Fibroblast of skin of left quadriceps (primary cell): ENCODE measurements at places on chromosomes 11 and 22.

DNA sequence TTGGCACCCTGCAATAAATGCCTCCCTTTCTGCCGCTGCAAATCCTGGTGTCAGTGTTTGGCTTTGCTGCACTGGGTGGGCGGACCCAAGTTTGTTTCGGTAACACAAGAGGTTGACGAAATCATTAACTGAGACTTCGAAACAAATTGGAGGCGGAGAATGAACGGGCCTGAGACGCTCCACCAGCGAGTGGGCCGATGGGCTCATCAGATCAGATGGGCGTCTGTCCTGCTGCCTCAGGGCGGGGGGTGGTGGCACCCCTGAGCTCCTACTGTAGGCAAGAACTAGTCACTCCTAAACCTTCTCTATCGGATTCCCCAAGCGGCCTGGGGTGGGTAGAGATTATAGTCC is 918 bp upstream of the CAPN5 start:
- DNase-seq, result peak; percentile 32

GRCh38 chr11:109425554-109425953 is 3.6 kb downstream of the C11orf87 start:
- DNase-seq, result no peak

DNA sequence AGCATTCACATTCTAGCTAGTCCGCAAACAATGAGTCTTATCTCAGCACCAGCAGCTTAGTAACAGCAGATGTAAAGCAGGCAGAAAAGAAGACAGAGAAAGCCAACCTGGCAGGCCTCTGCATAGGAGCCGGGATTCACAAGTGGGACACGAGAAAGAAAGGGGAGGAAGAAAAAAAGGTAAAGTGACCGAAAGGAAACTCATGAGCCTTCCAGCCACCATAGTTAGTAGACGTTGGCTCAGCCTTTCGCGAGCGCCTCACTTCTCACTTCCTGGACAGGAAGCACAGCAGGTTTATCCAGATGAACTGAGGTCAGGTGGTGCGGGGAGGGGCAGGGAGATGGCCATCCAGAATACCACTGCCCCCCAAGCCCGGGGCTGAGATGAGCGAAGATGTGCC is 19.7 kb upstream of the KAT5 start:
- DNase-seq, result no peak

DNA sequence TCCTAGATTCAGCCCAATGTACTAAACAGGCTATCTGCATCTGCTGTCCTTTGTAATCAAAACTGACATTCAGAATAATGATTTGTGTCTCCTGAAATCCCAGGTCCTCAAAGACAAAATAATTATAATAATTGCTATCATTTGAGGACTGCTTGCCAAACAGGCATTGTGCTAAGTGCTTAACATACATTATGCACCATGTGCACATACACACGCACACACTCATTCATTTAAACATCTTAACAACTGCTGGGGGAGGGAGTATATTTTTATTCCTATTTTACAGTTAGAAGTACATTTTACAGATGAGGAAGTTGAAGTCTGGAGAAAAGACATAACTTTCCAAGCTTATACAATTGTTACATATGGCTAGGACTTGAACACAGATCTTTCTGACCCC is 308.0 kb upstream of the ZC3H12C start:
- DNase-seq, result no peak
